ENCODE measurements at places on chromosomes 2 and 18.

- no peak for DNase-seq
Observed at GRCh38 chr2:217014328-217015105, 154.7 kb upstream of the TNP1 start.

DNA sequence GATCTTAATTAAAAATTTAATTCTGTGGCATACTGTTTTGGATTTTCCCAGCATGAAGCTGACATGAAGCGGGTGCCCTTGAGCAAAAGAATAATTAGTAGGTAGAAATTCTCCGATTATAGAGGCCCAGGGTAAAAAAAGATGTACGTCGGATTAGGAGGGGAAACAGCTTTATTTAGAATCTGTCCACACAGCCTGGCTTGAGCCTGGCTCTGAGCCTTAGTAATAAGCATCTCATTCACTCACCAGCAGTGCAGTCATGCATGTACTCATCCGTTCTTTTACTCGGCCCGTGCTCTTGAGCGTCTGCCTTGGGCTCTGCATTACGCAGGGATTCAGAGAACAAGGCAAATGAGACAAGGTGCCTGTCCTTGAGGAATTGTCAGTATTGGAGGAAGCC, 219.3 kb downstream of the AGAP1 start:
- DNase-seq, result no peak

GRCh38 chr2:170087413-170087793, 90.5 kb upstream of the MYO3B start:
- no peak for DNase-seq

DNA sequence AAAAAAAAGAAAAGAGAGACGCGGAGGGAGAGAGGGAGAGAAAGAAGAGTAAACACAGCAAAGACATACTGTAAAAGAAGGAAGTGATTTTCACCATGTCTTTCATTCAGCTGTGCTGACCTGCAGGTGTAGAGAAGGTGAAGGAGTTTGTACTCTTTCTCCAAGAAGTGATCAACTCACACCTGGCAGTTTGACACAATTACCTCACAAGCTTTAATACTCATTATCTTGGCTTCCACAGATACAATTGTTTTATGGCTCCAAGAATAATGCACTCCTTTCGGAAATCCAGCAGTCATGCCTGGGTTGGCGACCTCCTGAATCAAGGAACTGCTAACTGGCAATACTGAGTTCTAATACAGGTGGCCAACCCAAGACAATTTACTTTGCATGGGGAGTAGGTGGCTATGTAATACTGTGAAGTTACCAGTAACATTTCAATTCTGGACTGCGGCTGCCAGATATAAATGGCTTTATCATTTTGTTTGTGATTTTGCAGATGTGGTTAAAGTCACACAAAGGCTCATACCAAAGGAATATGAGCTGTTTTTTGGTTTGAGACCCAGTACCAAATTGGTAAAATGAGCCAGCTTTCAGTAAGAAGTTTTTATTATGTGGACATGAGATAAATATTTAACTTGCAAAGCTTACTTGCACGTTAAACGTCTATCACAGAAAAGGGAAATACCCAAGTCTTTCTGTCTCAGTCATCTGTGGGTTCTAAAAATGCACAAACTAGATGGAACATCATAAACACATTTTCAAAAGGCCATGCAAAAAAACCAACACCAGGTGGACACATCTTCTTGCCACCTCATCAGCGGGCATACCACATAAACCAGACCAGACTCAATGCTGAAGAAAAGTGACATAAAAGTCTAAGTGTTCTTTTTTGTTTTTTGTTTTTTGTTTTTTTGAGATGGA, 69.3 kb downstream of the NCKAP5 start:
- DNase-seq, result no peak

DNA sequence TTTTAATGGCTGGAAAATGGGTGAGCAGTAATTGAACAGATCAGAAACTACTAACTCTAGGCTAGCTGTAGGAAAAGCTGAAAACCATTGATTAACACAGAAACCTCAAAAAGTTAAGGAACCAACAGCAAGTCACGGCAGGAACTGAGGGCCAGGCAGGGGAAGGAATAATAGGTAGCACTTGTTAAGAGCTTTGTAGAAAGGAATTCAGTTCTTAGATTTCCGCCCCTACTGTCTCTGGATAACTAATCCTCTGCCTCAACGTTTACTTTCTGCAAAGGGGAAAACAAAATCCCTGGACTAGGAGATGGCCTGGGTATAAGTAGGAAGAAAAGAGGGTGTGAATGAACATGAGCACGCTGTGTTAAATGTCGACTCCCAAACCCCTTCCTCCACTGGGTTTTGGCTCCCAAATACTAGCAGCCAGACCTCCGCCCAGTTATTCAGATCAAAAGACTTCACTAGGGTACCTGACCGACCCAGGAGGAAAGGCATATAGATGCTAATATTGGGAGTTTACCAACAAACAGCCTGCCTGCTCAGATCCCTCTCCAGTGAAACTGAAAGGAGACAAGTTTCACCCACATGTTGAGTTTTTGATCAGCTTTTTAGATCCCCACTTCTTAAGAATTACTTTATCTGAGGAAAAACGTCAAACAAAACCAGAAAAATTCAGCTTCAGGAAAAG, 12.4 kb downstream of the SMAD2 start:
- DNase-seq, result no peak

- no peak for DNase-seq
Observed at GRCh38 chr18:10011061-10011460, 97.2 kb downstream of the VAPA start.

DNA sequence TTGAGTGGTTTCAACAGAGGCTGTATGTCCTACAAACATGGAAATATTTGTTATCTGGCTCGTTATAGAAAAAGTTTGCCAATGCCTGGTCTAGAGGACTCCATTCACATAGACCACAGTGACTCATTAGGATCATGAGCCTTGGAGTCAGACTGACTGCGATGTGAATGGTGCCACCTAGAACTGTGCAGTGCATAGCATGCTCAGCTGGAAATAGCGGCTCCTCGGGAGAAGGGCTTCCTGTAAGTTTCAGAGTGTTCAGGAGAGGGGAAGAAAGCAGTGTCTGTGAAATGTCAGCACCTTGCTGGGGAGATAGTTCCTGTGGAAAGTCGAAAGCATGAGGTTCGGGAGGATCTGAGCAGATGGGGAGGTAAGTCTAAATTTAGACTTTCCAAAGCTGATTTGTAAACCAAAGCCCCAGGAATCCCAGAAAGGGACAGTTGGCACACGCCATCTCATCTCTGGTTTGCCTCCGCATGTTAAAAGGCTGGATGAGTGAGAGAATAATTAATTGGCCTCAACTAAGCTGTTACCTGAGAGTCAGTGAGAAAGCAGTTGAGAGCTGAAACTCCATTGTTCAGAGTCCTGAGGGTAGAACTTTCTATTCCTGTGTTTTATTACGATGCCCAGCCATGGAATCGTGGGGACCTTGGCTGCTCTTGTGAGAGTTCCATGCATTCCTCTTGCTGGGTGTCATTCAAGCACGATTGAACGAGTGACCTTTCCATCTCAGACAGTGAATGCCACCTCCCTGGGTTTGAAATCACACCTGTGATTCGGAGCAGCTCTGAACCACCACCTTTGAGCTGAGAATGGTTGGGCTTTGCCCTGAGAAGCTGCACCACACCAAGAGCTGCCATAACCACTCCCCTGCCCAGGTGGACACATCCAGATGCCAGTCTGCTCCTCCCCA, 99.5 kb downstream of the MAPK4 start:
- no peak for DNase-seq

GRCh38 chr2:22454826-22455485, 930.0 kb upstream of the KLHL29 start:
- no peak for DNase-seq

GRCh38 chr2:236968101-236968879, 117.4 kb upstream of the COPS8 start:
- no peak for DNase-seq

- no peak for DNase-seq
Observed at GRCh38 chr2:143264851-143265250, 135.6 kb downstream of the ARHGAP15 start.

DNA sequence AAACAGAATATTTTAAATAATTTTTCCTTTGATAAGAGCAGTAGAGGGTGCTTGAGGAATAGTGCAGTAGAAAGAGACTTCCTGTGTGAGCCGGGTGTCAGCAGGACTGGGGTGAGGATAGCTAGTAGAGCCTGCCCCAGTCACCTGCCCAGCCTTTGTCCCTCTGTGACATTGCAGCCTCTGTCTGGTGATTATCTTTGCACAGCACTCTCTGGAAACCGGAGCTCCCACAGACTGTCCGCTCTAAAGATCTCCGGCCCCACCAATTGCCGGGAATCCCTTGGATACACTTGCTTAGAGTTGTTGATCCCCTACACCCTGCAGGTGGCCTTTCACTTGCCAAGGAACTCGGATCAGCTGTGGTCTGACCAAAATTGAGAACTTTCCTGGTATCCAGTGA, 1081.3 kb upstream of the TMEFF2 start:
- DNase-seq, result no peak

DNA sequence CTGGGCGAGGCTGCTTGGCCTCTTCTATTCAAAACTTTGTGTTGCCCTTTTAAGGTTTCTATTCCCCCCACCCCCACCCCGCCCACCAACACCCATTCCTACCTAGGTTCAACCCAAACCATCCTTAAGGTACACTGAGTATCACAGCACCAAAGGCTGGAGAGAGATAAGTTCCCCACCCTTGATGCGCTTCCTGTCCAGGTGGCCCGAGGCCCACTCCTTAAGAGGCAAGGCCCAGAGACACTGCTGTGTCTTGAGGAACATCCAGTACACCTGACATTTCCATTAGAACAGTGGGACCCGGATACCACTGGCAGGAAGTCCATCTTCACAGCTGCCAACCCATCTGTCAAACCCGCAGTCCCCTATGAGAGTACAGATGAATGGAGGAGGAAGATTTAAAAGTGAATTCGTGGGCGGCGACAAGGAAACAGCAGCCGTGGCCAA, 277 bp upstream of the INPP1 start:
- DNase-seq, result no peak

- no peak for DNase-seq
Observed at GRCh38 chr2:237702441-237703391, 75.3 kb downstream of the LRRFIP1 start.

- DNase-seq, result no peak
Observed at GRCh38 chr2:110104025-110104771, 11.4 kb downstream of the MALL start.
